Stimulated activated CD4-positive, alpha-beta T cell treated with anti-CD3 and anti-CD28 coated beads, TNF-alpha, amount 100 ng/mL, for 48 hours (primary cell): ENCODE measurements at places on chromosomes 5 and 9.

GRCh38 chr9:73348471-73348870 is 196.8 kb downstream of the ANXA1 start:
- no peak for DNase-seq

- DNase-seq: no peak
Measured at GRCh38 chr9:83005361-83005760, 57.6 kb downstream of the RASEF start.

DNA sequence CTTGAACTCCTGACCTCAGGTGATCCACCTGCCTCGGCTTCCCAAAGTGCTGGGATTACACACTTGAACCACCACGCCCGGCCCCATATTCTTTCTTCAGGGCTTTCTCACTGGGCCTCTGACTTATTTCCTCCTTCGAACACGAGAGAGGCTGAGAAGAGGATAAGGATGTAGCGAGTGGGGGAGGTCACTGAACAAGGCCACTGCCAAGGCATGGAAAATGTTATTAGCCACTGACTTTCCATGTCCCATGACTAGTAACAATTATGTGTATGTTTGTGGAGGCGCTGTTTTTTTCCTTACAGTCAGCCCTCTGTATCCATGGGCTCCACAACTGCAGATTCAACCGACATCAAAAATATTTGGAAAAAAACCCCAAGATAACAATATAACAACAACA is 12.3 kb upstream of the FCHSD1 start:
- DNase-seq: no peak

DNA sequence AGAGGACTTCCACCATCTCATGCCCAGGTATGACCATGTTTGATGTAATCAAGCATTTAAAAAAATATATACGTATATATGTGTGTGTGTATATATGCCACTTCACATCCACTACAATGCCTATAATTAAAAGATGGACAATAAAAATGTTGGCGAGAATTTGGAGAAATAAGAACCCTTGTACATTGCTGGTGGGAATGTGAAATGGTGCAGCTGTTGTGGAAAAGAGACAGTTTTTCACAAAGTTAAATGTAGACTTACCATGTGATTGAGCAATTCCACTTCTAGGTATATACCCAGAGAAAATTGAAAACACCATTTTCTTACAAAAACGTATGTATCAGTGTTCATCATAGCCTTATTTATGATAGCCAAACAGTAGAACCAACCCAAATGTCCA is 229.2 kb upstream of the WWC1 start:
- DNase-seq: no peak

- DNase-seq: no peak
Measured at GRCh38 chr9:91208837-91209236, 152.9 kb downstream of the AUH start.

DNA sequence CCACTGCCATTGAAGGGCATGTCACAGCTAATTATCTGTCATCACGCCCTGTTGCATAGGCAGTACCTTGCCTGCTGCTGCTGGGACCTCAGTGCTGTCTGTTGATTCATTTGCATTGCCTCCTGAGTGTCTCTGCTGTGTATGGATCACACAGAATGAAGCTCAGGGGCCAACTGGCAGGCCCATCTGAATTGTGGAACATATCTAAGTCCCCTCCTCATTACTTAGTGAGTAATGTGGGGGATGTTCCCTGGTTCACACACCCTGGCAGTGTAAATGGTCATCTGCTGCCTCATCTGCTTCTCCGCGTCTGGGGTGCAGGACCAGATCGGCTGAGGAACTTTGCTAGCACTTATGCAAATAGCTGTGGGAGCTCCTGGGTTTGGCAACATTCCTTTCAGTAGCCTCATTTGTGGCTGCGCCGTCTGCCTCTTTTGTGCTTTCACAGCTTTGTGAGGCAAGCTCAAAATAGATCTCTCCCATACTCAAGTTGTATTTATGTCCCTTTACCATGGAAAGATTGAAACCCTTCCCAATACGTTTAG is 25.4 kb downstream of the TYRP1 start:
- DNase-seq: no peak

DNA sequence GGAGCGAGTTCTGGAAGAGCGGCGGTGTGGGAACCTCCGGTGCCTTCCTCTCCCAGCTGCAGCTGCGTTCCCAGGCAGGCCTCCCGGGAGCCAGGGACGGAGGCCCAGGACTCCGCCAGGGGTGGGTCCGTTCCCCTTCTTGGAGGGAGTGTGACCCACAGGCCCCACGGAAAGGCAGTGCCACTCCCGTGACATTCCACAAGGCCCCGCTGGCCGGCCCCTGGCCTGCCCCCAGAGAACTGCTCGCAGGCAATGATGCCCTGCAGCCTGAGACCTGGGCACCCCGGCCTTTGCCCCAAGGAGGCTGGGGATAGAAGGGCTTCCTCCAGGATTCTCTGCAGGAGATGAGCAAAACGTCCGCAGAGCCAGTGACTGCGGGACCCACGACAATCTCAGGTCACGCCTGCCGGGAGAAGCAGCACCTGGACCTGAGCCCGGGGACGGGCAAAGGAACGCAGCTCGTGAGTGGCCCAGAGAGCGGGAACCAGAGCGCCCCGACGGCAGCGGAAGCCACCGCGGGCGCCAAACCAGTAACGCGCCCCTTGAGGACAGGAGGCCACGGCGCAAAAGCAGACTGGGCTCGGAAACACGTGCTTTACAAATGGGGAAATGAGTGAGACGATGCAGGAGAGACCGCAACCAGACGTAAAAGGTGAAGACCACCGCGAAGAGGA is 9.3 kb downstream of the OBP2B start:
- DNase-seq: peak; percentile 34

GRCh38 chr5:14286574-14287421 is 143.7 kb downstream of the TRIO start:
- DNase-seq: no peak

GRCh38 chr5:90689064-90689463 is 130.5 kb downstream of the ADGRV1 start:
- DNase-seq: no peak

DNA sequence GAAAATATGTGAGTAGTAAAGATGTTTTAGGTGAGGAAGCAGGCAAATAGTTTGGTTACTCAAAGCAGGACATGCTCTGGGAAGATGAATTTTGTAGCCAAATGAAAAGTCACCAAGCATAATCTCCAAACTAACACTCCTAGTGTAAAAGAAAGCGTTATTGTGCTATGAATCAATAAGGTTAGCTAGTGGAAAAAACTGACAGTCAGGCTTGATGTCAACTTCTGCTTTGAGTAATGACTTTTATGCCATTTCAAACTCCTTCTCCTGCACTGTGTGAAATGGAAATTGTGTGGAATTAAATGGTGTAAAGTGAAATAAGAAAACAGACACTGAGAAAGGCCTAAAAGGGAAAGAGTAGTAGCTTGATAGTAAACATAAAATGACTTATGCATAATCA is 637.2 kb upstream of the DMAC1 start:
- no peak for DNase-seq

DNA sequence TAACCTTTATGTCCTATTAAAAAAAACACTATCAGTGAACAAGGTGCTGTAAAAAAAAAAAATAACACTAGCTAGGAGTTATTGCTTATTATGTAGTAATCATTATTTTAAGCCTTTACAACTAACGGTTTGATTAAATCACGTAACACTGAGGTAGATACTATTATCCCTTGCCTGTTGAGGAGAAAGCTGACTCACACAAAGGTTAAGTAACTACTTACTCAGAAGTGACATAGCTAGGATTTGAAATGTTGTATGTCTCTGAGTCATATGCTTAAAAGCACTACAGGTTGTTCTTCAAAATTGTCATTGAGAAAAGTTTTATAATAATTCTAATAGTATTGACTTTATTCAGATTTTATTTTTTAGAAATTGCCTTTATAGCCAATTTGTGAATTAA is 8.8 kb downstream of the TENT2 start:
- DNase-seq: no peak

- DNase-seq: no peak
Measured at GRCh38 chr9:12826924-12827565, 52.2 kb downstream of the LURAP1L start.

DNA sequence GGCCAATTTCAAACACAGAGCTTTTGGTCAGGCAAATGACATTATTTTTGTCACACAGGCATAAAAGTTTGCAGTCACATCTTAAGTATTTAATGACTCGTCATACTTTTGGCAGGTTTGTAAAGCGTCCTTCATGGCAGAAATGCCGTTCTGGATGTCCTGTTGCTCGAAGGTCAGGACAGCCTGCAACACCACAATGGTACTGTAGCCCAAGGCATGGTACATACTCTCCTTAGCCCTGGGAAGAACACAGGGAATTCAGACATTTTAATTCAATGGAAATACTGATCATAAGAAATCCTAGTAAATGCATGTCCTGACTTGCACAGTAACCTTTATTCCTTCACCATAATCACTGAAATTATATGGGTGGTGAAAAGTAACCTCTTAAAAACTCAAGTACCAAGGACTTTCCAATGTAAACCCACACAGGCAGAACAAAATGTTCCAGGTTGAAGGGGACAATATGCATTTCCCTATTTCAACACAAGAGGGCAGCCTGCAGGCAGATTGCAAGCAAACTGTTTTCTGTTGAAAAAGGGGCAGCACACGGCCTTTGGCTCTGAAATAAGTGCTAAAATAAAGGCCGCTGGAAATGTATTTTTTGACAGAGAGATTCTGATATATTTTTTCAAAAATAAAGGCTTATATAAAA is 95.7 kb downstream of the TTC39B start:
- DNase-seq: peak; percentile 61

GRCh38 chr9:19493174-19493811 is 84.5 kb downstream of the ACER2 start:
- DNase-seq: peak; percentile 10

DNA sequence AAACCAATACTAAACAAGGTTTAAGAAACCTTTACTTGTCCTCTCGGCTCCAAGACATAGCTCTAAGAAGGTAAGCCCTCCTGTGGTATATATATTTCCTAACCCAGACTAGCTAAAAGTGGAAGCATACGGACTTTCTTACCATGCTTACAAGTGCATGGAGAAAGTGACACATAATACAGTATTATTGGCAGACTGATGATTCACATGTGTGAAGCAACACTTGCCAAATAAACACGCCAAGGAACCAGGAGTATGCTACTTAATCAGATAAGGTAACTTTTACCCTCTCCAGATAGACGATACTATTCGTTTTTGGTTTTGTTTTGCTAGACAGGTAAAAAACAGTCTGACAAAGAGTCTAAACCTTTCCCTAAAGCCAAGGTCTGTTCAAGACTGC is 264.1 kb downstream of the MLLT3 start:
- no peak for DNase-seq

GRCh38 chr5:57302164-57302563 is 128.3 kb downstream of the GPBP1 start:
- DNase-seq: peak; percentile 59

DNA sequence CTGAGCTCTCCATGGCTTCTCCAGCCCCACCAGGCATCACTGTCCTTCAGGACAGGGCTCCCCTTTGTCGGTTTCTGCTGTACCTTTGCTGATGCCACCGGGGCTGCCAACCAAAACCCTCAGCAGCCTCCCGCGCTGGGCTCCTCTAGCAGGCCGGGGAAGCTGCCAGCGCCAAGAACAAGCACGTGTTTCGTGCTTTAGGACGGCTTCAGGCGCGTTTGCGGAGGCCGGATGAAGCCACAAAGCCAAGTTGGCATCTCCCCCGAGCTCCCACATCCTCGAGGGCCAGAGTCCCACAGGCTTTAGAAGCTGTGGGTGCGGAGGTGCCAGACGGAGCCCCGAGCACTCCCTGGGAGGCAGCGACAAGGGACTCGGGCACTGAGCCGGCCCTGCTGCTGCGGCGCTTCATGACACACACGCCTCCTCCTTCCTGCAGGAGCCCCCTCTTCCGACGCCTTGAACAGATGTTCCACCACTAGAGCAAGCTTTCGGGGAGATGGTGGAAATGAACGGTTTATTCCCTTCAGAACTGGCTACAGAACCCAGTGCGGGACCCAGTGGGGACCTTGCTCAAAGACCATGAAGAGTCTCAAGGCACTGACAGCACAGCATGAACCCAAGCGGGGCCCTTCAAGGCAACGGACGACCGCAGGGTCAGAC is 36.7 kb downstream of the SARDH start:
- DNase-seq: no peak

DNA sequence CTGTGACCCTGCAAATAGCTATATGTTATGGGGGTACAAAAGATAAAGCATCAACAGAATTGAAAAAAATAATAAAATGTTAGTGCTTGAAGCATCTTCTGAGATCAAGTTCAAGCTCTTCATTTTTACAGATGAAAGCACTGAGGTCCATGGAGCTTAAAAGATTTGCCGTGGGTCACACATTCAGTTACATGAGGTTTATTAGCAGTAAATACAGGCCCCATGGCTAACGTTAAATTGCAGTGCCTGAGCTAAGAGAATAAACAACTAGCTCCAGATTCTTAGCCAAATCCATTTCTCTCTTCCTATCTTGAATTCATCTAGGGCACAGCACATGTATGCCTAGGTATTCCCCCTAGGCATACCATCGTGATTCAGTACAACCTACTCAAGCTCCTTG is 2052.7 kb upstream of the C9orf72 start:
- DNase-seq: no peak
